ENCODE measurements at places on chromosomes 13 and 19. TPM values are rescaled to one million over a fixed set of nuclear protein-coding genes. Genes with fewer than 3 reads are reported as not detected.

The CABP5 gene
- total RNA-seq: not detected

The ZNF729 gene
- total RNA-seq: not detected

The SLC15A1 gene
- not detected for total RNA-seq

The EIF3K gene
- total RNA-seq: 247 TPM

The POLR1D gene
- 85.1 TPM for total RNA-seq

The TYK2 gene
- total RNA-seq: 90.4 TPM

The STXBP2 gene
- total RNA-seq: 32.8 TPM

The ZNF234 gene
- total RNA-seq: 19.2 TPM

The HOMER3 gene
- total RNA-seq: 217 TPM

The IGFL2 gene
- total RNA-seq: not detected

Measured in glutamatergic neuron (in vitro differentiated cells).